ENCODE measurements at places on chromosomes 7 and 10. TPM values are rescaled to one million over a fixed set of nuclear protein-coding genes. Genes with fewer than 3 reads are reported as not detected.

DNA sequence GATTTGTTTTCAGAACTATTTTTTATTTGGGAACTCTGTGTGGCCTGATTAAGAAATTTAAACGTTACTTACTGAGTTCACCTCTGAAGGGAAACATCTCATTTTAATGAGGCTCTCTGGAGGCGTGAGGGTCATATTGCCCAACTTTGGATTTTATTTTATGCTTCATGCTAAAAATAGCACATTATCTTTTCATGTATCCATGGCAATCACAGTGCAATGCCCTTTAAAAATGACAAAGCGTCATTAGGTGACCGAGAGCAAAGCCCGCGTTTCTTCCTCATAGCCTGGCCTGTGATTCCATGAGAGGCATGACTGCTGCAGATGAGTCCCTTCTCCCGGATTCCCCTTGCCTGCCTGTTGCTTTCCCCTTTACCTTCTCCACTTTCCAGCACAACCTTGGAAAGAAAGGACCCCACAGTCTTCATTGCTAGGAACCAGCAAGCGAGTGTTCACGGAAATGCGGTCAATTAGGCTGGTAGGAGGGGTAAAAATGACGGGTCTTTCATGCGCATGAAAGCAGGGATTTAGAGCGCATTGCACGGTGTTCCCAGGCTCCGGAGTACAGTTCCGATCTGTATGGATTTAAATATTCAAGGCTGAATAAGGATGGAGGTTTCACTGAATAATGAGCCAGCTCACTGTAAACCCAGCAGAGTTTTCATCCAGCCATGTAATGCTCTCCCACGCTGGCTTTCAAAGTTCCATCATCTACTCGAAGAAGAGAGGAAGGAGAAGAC lies 98.2 kb upstream of the PITRM1 start:
- no peak for DNase-seq

GRCh38 chr7:100655908-100656674 lies at the start of gene ACTL6B:
TSS of gene ACTL6B (minus strand) at chr7:100656448. CDS start at chr7:100656354, 94 bp downstream.
- DNase-seq = no peak

GRCh38 chr7:98125759-98126158 lies 19.1 kb downstream of the LMTK2 start:
- no peak for DNase-seq

GRCh38 chr7:44893710-44894234 lies 8.4 kb upstream of the PURB start:
- DNase-seq = no peak

DNA sequence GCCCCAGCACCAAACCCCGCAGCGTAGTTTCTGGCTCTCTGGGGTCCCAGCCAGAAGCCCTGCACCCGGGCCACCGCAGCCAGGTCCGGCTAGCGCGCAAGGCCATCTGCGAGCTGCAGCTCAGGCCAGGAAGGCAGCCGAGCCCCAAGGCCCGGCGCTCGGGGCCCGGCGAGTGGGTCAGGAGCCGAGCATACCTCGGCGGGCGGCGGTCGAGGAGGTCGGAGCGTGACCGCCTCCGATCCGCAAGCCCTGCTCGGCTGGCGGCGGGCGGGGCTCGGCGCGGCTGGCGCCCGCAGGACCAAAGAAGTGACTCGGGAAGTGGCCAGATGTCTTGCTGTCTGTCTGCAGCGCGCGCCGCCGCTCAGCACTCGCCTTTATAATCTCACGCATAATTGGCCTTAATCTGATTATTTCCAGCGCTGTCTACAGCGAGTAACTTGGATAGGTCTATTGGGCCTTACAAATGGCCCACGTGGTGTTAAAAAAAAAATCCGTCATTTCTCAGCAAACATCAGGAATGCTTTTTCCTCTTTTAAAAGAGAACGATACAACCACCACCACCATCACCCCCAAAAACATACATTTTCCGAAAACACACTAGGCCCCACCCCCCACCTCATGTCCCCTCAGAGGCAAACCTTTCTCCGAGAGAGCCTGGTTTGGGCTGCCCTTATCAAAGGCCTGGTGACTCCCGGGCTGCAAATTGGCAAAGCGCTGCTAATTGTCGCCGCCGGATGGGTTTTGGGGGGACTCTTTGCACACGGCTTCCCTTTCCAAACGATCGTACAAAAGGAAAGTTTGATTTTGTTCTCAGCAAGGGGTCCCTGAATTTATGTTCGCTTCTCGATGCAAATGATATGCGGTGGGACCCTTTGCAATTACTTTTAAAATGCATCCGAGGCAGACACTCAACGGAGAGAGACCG lies at the start of gene DRGX:
TSS of gene DRGX (minus strand) at position 349 of the 925 bp plus-strand sequence. CDS start 649 bp downstream, outside the sequence.
- DNase-seq = no peak

GRCh38 chr10:59432207-59432900 lies 70.0 kb upstream of the FAM13C start:
- DNase-seq = no peak

Gene ZPBP
- not detected for total RNA-seq

All from glomerular endothelial cell (primary cell).